ENCODE measurements at places on chromosomes 12 and 14. TPM values are rescaled to one million over a fixed set of nuclear protein-coding genes. Genes with fewer than 3 reads are reported as not detected.

DNA sequence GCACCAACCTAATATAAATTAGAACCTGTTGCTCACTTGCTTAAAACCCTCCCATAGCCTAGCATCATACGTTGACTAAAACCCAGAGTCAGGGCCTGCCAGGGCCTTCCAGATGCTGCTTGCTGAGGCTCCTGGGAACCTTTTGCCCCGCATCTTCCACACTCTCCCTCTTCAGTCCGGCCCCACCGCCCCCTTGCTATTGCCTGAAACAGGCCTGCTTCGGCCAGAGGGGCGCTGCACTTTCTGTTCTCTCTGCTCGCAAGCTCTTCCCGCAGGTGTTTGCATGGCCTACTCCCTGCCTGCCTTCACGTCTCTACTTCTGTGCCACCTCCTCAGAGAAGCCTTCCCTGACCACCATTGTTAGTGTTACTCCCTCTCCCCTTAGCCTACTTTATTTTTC lies 13.7 kb upstream of the TCTN2 start:
- DNase-seq: no peak

GRCh38 chr12:128920468-128920867 lies 67.2 kb downstream of the GLT1D1 start:
- DNase-seq: no peak

DNA sequence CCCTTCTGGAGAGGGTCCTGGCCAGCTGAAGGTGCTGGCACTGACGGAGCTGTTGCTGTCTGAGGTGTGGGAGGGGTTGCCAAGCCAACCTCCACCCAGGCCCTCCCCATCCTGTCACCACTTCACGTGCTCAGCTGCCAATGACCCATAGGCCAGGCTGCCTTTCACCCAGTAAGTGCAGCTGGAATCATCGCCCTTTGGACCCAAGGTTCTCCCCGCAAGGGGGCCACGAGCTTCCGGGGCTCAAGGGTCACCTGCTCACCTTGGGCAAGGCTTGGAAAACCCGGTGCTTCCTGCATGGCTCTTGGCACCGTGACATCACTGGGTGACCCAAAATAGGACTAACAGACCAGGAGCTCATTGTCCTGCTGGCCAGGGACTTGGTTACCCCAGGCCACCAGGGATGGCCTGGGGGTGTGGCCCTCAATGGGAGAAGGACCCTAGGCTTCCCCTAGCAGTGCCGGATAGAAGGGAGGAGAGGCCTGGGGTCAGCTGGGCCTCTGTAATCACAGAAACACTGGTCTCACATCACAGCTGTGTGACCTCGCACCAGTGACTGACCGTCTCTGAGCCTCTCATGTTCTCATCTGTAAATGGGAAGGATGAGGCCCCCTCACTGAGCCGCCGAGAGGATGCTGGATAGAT lies 51.3 kb downstream of the CCDC85C start:
- no peak for DNase-seq

- DNase-seq: no peak
Measured at GRCh38 chr14:59225281-59225680, 36.8 kb downstream of the DAAM1 start.

Gene GYS2
- 0.08 TPM for total RNA-seq

GRCh38 chr12:3251691-3252090 lies 174.5 kb downstream of the TSPAN9 start:
- DNase-seq: no peak

DNA sequence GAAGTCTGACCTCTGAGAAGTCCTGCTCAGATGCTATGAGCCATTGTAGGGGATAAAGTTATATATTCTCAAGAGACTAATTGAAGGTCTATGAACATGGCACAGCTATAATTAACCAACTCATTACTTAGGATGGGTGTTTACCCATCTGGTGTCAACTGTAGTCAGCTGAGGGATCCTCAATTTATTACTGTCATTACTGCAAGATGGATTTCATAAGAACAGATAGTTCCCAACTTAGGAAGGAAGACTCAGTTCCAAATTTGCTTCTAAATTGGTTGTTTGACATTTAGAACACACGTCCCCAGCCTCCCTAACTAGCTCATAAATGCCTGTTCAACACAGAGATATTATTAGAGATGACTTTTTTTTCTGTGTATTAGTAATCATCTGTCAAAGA lies 81.4 kb downstream of the FRMD6 start:
- DNase-seq: no peak

- DNase-seq: no peak
Measured at GRCh38 chr12:41250748-41251147, 62.6 kb downstream of the PDZRN4 start.

Measured in endothelial cell (in vitro differentiated cells).